T-helper 22 cell (primary cell): ENCODE measurements at places on chromosomes 2 and 18.

GRCh38 chr2:152657043-152657442 lies 60.2 kb downstream of the PRPF40A start:
- DNase-seq: no peak

- no peak for DNase-seq
These were observed 1123.3 kb upstream of the ACVR2A start for GRCh38 chr2:146721486-146721885.

DNA sequence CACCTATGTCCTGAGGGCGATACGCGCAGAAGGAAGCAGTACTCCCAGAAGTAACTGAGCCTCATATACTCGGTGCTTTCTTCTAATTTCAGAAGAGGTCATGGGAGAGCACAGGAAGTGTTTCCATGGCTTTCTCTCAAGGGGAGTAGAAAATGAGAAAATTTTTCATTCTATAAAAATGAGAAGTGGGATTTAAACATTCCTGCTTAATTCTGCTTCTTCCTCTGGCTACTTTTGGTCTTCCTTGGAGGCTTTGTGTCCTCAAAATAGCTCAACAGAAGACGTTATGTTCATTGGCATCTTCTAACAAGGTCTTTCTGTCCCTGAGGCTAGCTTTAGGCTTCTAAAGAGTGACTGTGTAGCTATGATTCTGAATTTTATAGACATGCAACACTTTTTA lies 497.0 kb downstream of the TDRD15 start:
- DNase-seq: no peak

- no peak for DNase-seq
These were observed 22.6 kb downstream of the ANXA4 start for GRCh38 chr2:69764286-69765095.
